Activated CD4-positive, alpha-beta T cell treated with anti-CD3 and anti-CD28 coated beads, Interleukin-2, amount 50 U/mL, for 4 hours (primary cell): ENCODE measurements at places on chromosomes 6 and 20.

GRCh38 chr6:11263291-11263775 lies 30.9 kb upstream of the NEDD9 start:
- no peak for DNase-seq

DNA sequence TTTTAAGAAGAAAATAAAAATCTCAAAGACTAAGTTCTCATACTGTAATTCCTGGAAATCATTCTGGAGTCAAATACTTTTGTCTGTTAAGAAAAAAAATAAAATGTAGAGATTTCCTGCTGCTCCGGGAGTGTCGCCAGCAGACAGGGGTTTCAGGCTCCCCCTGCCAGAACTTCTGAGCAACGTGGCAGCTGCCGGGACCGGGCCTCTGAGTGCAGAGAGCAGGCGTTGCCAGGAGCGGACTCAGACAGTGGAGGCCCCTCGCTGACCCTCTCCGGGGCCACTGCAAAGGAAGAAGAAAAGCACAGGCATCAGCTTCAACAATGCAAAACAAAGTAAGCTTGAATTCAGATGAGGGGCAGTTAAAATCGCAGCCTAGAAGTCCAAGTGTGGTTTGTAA lies 95.5 kb downstream of the THBS2 start:
- DNase-seq = no peak

DNA sequence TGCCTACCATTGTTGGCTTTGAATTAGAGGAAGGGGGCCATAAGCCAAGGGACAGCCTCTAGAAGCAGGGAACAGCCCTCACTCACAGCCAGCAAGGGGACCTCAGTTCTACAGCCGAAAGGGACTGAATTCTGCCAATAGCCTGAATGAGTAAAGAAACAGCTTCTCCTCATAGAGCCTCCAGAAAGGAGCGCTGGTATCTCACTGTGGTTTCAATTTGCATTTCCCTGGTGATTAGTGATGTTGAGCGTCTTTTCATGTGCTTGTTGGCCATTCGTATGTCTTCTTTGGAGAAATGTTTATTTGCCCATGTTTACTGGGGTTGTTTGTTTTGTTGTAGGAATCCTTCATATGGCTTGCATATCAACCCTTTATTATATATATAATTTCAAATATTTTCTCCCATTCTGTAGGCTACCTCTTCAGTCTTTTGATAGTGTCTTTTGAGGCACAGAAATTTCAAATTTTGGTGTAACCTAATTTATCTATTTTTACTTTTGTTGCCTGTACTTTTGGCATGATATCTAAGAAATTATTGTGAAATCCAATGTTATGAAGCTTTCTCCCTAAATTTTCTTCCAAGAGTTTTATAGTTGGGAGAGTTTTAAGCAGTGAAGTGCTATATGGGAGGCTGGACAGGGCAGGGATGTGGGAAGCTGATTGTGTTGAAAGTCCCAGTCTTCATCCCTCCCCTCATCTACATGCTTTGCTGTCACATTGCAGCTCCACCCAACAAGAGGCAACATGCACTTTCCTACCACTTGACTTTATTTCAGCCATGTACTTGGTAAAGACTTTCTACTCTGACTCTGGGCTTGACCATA lies 82.3 kb upstream of the SHLD1 start:
- no peak for DNase-seq

- DNase-seq = no peak
Measured at GRCh38 chr6:43292341-43292740, 5.7 kb upstream of the SLC22A7 start.

DNA sequence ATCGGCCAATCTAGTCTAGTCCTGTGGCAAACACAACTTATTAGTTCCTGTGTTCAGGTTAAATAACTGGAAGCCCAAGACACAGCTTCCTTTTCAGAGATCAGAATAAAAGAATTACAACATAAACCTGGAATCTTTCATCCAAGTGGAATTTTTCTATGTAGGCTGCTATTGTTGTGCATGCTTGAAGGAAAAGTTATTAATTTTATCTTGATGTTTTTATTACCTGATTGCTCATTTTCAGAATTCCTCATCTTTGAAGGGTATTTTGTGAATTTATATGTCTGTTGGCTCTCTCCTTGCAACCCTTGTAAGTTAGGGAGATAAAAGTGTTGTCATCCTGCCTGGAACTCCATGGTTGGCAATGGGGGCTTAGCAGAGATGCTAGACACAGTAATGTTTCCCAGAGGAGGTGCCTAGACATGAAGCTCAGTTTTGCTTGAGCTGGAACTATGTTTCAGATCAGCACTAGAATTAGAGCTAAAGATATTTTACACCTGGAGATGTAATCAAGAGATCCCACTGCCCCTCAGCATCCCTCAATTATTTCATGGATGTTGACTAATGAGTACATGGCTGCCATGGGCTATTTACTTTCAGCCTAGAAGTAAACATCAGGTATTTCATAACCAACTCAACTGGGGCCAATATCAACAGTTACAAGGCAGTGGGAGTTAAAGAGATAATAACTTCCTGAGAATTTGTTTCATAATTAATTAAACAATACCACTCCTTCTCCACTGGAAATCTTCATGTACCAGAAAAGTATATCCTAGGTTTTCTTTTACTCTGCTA lies 367.0 kb upstream of the MARCKS start:
- DNase-seq = no peak

- no peak for DNase-seq
Measured at GRCh38 chr6:1709234-1709641, 99.5 kb downstream of the FOXC1 start.
